Stimulated activated CD8-positive, alpha-beta memory T cell treated with anti-CD3 and anti-CD28 coated beads, Interleukin-15, amount 100 ng/mL, for 48 hours (primary cell): ENCODE measurements at places on chromosomes 4 and X.

- DNase-seq, result no peak
These were observed 399.9 kb downstream of the GASK1B start for GRCh38 chr4:157772907-157773306.

DNA sequence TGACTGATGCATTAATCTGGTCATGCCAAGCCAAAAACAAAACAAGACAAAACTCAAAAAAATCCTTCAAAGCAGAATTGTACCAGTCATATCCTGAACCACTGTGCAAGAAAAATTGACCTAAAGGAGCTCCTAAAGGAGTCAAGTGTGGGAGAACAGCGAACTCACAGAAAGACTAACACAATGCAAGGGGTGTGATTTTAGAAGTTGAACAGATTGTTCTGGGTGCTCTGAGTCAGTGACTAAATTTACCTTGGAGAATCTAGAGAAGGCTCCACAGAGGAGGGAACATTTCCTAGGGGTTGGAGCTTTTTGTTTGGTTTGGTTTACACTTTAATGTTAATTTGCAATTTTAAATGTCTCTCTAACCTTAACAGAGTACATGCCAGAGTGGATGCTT, 48.9 kb upstream of the PHF8 start:
- DNase-seq, result no peak

DNA sequence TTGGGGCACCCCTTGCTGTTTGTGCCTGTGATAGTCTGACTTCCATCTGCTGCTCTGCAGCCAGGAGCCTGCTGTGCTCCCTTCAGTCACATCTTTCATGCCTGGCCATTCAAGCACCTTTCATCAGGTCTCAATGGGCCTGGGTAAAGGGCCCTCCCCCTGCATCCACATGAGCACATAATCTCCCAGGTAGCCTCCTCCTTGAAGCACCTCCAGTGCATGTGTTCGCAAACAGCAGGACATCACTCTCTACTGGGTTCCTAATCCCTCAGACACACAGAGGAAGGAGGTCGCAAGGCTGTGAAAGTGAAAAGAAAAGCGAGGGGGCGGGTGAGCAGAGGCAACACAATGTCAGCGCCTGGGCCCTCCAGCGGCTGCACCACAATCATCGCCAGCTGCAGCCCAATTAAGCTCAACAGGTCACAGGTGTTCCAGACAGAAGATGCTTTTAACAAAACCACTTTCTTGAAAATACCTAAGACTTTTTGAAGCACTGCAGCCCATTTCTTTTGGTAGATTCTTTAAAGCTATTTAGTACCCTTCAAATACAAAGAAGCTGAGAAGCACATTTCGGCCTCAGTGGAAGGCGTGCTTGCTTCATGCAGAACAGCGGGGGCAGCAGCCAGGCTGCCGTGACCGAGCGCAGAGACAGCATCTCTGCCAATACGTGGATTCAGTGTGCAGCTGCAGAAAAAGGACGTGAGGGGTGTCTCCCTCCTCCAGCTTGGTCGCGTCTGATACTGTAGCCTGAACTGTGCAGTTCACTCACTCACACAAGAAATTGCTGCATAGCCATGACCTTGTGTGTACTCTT, 92.2 kb upstream of the SPRY1 start:
- DNase-seq, result no peak

- no peak for DNase-seq
These were observed 24.0 kb upstream of the SGMS2 start for GRCh38 chr4:107800706-107801105.

- no peak for DNase-seq
These were observed 43.7 kb downstream of the IL21 start for GRCh38 chr4:122577189-122577553.

DNA sequence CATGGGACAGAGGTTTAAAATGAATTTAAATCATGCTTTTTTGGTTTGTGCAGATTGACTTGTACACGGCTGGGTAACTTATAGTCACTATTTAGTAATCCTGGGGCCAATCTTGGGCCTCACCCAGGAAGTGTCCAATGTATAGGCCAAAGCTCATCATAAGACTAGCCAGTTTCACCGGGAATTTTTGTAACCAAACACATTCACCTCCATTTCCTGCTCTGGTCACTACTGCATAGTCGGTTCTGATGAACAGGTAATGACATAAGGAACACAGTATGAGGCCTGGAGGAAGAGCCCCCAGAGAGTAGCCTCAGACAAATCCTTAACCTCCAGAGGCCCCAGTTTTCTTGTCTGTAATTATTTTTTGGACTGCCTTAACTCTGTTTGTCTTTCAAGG, 81.9 kb downstream of the HPRT1 start:
- DNase-seq, result no peak

GRCh38 chr4:81839347-81840042, 367.8 kb upstream of the RASGEF1B start:
- DNase-seq, result no peak

DNA sequence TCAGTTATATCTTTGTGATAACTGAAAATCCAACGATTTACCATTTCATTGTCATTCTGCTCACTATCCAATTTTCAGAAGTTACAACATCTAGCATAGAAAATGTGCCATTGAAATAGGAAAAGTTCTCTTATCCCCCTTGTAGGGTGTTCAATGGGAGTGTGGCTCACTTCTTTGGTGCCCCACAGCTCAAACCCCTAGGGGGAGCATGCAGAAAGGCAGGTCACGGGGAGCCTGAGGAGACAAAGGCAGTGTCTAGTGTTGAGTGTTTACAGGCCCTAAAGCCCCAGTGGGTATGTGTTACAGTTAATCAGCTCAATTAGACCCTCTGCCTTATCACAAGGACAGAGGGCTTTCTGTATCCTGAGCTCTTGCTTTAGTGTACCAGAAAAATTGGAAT, 243.4 kb upstream of the GRID2 start:
- no peak for DNase-seq

GRCh38 chr4:153243468-153243867, 39.2 kb downstream of the TRIM2 start:
- no peak for DNase-seq

- DNase-seq, result no peak
These were observed 48.0 kb downstream of the SEC24D start for GRCh38 chr4:118787844-118788380.

GRCh38 chr4:60605646-60606354, 594.3 kb upstream of the ADGRL3 start:
- no peak for DNase-seq

- DNase-seq, result no peak
These were observed 65.6 kb downstream of the ATXN3L start for GRCh38 chrX:13254076-13254785.

DNA sequence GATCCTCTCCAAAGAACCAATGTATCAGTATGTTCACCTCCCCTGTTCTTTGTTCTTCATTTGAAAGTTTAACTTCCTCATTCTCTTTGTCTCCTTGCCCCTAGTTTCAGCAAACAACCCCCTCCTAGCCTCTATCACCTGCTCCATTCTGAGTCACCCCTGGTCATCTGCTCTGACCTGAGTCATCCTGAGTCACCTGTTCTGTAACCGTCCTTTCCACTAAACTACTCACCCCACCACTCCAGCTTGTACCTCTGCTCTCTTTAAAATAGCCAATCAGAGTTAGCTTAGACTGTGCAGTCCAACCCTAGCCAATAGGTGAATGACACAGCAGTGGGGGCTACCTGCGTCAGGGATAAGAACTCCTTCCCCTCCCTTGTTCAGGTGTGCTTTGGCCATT, 249.8 kb upstream of the AADAT start:
- DNase-seq, result no peak

DNA sequence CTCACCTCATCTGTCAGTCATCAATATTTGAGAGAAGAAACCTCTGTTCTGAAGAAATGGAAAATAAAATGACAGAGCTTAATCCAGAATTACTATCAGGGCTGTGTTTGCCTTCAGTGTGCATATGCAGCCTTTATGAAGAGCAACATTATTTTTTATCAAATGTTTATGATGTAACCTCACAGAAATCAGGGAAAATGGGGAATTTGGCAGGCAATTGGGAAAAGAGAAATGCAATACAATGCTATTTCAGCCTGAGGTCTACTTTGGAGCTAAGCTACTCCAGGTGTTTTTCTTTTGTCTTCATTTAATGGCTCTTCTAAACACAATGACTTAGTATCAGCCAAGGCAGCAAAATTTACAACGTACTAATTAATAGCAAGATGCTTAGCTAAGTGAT, 241.1 kb upstream of the TET2 start:
- DNase-seq, result no peak
